Stimulated activated CD4-positive, alpha-beta T cell treated with anti-CD3 and anti-CD28 coated beads, Interleukin-15, amount 100 ng/mL, for 1 hour (primary cell): ENCODE measurements at places on chromosomes 7 and 10.

- DNase-seq: no peak
These were observed 226.6 kb downstream of the CREB5 start for GRCh38 chr7:28638914-28639313.

GRCh38 chr10:133203652-133204195 lies 26.3 kb upstream of the UTF1 start:
- DNase-seq: no peak

DNA sequence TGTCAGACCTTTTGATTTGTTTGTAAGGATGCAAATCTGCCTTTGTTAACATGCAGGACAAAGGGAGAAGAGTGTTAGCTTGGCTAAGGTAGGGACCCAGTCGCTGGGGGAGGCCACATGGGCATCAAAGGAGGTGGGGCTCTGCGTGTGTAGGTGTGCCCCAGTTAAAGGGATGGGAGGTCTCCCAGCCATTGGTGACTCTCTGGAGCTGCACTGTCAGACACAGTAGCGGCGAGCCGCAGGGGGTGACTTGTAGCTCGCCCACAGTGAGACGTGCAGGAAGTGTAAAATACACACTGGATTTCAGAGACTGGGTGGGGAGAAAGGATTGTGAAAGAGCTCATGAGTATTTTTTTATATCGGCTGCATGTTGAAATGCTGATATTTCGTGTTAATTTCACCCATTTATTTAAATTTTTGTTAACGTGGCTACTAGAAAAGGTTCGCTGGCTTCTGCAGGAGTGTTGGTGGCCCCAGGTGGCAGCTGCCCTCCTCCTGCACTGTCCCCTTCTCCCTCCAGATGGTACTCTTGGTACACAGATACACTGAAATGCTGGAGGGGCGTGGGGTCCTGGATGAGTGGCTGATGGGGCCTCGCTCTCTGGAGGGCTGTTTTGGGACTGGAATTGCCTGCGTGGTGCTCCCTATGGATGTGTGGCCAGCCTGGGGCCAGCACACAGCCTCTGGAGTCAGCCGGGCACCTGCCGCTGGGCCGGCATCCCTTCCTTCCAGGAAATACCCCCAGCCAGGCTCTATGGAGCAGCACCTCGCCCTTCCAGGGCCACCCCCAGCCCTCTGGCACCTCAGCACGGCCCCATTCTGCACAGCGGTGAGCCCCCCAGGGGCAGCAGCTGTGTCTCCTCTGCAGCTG lies 59.2 kb downstream of the LHPP start:
- no peak for DNase-seq

- no peak for DNase-seq
These were observed 23.2 kb downstream of the ABCB4 start for GRCh38 chr7:87452279-87452678.

- no peak for DNase-seq
These were observed 100.8 kb downstream of the EGFR start for GRCh38 chr7:55119571-55119970.

GRCh38 chr10:44673245-44673983 lies 237.7 kb upstream of the TMEM72 start:
- DNase-seq: no peak

- no peak for DNase-seq
These were observed 230.9 kb downstream of the ZMYND11 start for GRCh38 chr10:366186-366585.

DNA sequence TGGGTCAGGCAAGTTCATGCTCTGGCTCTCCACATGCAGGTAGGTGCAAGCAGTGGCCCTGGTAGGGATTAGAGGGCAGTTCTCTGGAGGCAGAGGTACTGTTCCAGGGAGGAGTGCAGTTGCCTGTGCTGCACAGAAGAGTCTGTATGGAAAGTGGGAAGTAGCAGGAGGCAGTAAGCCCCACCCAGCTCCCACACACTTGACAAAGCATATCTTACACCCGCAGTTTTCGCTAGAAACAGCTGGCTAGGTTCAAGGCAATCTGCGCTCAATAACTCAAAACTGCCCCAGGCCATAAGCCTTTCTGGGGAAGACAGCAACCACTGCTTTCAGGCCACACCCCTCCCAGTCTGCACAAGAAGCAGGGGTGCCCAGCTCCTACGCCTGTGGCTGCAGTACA lies 33.1 kb upstream of the ARMC3 start:
- DNase-seq: no peak

GRCh38 chr10:21929070-21929469 lies 74.5 kb downstream of the DNAJC1 start:
- no peak for DNase-seq

DNA sequence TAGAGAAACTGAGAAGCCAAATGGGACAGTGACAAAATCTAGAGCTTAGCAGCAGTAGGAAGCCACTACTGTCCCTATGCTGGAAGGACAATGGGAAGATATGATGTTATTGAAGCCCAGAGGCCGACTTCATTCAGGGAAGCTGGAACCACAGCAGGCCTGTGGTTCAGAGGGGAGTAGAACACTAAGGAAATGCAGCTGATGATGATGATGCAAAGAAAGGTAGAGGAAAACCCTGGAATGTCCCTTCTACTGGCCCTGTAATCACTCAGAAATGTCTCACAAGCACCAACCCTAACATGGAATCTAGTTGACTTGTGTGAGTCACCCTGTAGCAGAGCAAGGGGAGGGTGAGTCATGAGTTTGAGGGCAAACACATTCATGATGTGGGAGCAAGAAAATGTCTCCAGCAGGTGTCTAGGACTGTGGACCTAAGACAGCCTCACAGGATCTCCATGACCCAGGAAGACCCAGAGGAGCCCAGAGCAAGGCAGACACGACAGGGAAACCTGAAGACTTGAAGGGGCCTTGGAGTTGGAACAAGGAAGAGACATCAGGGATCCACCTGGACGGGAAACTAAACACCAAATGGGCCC lies 37.0 kb upstream of the LRRC17 start:
- DNase-seq: no peak

DNA sequence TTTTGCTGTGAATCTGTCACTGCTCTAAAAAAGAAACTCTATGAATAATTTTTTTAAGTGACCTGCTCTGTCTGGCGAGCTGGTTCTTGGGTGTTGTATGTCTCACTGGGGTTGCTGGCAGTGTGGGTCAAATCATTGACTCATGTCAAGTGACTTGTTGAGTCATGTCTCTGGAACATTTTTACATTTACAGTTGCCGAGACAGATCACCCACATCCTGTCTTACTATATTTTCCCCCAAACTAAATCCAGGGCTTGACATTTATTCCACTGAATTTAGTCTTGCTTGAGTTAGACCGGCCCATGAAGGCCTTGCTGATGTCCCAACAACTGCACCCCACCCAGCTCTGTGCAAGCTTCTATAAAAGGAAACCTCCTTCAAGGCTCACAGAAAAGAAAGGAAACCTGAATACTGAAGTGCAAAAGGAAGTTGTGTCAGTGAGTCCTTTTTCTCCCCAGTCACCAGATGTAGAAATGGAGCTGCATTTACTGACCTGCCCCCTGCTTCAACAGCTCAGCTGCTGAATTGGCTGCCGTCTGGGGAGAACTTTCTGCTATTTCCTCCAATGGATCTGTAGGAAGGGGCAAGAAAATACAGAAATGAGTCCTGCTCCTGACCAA lies 290.3 kb downstream of the TNS3 start:
- no peak for DNase-seq

DNA sequence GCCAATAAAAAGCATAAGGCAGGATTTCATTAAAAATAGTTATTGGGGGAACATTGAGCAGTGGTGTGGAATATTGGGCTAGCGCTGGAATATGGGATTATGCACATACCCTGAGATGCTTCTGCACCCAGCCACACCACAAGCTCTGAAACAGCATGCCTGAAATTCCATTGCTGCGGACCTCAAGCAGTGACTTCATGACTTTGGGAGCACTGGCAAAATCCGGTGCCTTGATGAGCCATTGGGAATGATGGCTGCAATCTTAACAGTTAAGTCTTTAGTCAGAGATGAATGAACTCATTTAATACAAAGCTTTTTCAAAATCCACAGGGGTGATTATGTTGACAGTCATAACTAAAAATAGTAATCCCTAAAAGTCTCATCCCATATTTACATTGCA lies 274.7 kb upstream of the MTPN start:
- no peak for DNase-seq

DNA sequence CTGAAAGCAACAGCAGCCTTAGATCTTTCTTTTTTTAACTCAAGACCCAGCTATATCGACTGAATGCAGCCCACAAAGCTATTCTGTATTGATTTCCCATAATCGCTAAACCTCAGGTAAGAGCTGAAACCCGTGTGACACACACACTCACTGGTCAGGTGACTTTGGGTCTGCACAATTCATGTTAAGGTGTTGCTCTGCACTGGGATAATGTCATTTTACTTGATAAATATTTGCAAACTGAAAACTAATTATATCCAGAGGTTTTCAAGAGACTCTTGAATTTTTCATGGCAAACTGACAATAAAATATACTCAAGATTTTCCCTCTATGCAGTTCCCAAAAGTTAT lies 33.1 kb downstream of the SCRN1 start:
- DNase-seq: no peak
